ENCODE measurements at places on chromosomes 16 and 17. TPM values are rescaled to one million over a fixed set of nuclear protein-coding genes. Genes with fewer than 3 reads are reported as not detected.

HS3ST3A1 gene
- not detected for total RNA-seq

- no peak for DNase-seq
These were observed 64.8 kb upstream of the ADAMTS18 start for GRCh38 chr16:77499373-77500285.

- peak; percentile 41 for DNase-seq
These were observed 59.8 kb upstream of the ARL4D start for GRCh38 chr17:43338886-43339516.

DNA sequence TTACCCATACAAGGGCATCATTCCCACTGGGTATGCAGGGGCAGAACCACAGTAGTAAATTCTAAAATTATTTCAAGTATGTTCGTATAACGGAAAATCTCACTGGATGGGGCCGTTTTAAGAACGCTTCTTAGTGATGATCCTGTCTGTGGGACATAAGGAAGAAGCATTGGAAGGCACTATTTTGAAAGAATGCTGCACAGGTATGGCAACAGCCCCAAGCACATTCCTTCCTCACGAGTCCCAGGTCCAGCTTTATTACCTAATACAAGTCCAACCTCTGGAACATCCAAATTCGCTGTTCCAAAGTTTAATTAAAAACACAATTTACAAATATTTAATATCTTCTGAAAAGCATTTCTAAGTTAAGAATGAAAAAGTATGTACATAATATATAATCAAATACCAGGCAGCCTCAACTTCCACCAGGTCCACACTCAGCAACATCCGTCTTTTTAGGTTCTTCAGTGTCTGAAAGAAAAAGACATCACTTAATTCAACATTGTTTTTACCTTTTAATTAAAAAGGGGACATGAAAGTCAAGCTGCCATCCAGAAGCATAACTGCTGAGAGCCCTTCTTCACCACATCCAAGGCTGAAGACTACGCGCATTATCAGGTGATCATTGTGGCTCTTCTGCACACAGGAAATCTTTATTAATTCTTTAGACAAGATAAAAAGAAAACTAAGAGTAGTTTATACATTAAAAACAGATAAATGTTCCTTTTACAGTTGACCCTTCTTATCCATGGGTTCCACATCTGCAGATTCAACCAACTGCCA, 49.8 kb downstream of the BRD7 start:
- no peak for DNase-seq

- no peak for DNase-seq
These were observed 46.4 kb downstream of the DNAH3 start for GRCh38 chr16:21103941-21104860.

DNA sequence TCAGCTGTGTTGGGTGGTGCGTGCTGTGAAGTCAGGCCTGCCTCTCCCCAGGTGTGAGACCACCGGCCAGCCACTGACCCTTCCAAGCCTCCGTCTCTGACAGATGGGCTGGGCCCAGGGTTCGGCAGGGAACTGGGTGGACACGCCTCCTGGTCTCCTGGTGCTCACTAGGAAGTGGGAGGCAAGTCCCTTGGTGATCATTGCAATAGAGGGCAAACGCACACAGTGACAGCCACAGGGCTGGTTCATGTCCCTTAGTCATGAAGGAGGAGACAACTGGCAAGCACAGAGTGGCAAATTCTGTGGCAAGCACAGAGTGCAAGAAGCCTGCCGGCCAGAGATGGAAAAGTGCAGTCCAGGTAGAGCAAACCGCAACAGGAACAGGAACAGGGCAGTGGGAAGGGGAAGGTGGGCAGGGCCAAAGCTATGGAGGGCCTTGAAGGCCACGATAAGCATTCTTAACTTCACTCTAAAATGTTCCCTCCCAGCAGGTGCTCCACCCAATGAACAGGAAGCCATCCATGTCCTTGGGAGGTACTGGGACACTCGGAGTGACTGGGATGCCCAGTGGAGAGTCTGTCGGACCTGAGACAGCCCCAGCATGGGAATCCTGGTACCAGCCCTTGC, 21.9 kb downstream of the USP7 start:
- DNase-seq = no peak

Measured in PC-9 (cell line).